ENCODE measurements at places on chromosomes 12 and 14.

- DNase-seq = no peak
These were observed 50.5 kb downstream of the HSPB8 start for GRCh38 chr12:119229205-119229604.

- no peak for DNase-seq
These were observed 49.5 kb upstream of the PIWIL1 start for GRCh38 chr12:130288206-130288605.

DNA sequence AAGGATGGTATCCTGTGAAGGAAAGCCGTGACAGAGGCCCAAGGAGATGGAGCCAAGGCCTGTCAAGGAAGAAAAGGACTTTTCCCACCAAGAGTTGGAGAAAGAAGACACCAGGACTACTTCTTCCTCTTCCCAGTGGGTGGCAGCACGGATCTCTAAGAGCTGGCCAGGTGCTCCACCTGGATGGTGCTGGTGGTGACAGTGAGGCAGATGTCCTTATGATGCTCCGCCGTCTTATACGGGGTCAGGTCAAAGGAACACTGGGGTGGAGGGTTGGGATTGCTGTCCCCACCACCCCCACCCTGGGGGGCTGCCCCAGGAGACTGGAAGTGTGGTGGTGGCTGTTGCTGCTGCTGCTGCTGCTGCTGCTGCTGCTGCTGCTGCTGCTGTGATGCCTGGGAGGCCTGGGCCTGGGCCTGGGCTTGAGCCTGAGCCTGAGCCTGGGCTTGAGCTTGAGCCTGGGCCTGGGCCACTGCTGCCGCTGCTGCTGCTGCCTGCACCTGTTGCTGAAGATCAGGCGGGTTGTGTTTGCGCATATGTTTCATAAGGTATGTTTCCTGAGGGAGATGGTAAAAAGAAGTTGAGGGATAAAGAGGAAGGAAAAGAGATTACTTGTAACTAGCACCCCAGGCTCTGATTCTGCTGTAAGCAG is 4.8 kb upstream of the ING4 start:
- DNase-seq = no peak

- DNase-seq = no peak
These were observed 312.5 kb upstream of the PRICKLE1 start for GRCh38 chr12:42902001-42902400.

- DNase-seq = no peak
These were observed 105.0 kb downstream of the PPP2R5E start for GRCh38 chr14:63438065-63438757.

DNA sequence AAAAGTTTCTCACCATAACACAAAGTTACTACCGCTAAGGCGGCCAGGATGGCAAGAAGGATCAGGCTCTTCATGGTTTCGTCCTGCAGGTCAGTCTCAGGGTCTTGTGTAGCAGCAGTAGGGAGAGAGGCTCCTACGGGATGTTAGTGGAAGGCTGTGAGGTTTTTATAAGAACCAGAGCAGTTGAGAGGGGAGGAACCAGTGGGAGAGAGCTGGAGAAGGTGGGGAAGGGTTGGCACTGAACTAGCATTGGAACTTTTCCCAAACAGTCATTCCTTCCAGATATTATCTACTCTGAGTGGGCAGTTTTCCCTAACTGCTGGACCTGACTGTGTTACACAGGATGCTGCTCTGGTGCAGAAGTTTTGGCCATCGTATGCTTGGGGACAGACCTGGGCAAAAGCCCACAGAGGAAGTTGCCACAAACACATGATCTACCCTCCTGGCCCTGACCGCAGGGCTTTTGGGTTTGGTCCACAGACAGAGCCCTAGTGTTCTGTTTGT is at the start of gene MGP:
MGP (minus strand) TSS at position 137 of the 504 bp plus-strand sequence; CDS start at position 74, 63 bp downstream.
- DNase-seq = no peak

DNA sequence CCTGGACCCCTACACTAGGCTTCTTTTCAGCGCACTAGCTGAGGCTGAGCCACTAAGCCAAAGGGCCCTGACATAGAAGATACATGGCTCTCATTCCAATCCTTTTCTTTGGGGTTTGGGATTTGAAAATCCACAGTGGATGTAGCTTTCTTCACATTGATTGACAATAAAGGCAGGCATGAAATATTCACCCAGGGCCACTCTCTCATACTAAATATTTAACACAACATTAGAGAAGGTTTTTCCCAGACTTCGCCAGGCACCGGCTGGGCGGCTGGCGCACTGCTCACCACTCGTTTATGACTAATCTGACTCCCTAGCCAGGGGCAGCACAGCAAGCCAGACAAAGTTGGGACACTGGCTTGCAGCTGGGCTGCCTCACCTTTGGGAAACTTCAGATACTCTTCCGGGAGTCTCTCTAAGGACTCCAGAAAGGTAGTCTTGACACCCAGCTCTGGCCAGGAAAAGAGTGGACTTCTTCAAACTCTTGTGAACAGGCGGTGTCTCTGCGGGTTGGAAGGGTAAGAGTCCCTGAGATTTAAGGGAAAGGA is 699 bp upstream of the HOXC11 start:
- DNase-seq = no peak

DNA sequence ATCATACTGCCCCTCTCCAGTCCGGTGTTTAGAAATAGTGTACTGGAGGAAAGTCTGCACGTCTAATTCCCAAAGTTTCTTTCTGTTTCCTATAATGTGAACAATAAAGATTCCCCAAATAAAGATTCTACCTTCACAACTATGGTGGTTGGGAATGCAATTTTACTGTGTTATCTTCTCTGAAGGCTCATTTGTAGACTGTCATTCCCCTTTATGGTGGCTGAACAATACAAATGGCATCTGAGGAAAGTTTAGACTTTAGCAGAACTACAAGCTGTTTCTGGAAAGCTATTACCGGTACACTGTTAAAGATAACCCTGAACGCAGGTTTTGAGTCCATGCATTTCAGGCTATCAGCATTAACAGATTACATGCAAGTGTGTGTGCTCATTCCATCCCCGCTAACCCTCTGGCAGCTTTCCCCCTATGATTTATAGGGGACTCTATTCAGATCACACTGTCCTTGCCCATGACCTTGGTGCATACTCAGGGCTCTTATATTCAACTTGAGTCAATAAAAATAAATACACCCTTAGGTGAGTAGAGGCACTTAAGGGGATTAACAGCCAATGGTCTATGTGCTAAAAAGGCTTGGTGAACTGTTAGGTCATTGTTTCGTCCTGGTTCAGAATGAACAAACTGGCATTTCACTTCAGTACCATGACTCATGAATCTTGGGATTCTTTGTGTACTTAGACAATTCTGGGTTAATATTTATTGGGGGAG is 60.7 kb upstream of the PYGL start:
- DNase-seq = no peak

DNA sequence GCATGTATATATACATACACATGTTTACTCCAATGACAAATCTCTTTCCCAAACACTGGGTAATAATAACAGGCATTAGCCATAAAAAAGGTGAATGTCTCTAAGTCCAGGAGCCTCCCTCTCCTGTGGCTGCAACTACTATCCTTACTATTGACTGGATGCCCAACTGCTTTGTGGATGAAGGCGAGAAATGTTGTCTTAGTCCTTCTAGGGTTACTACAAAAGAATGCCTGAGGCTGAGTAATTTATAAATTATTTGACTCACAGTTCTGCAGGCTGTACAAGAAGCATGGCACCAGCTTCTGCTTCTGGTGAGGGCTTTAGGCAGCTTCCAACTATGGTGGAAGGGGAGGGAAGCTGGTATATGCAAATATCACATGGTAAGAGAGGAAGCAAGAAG is 366.0 kb upstream of the DDHD1 start:
- DNase-seq = no peak

- DNase-seq = no peak
These were observed 15.5 kb downstream of the SLC35E3 start for GRCh38 chr12:68761442-68761812.

- no peak for DNase-seq
These were observed 151.3 kb upstream of the FSCB start for GRCh38 chr14:44658389-44658696.

DNA sequence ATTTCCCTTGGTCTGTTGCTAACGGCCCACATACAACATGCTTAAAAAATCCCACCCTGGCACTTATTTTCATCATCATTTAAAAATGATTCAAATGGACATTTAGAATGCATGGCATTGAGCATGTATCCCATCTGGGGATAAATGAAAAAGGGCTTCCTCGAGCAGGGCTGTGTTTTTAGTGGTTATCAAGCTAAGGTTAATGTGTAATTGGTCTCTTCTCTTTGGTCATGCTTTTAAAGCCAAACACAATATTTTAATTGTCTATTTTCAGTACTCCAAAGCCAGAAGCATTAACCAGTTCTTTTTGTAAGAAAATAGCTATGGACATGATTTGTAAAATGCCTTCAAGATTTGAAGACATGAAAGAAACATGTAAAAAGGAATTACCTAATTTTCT is 1.9 kb upstream of the TRHDE start:
- DNase-seq = no peak

- DNase-seq = no peak
These were observed 124.1 kb downstream of the PAPOLA start for GRCh38 chr14:96626121-96626768.

DNA sequence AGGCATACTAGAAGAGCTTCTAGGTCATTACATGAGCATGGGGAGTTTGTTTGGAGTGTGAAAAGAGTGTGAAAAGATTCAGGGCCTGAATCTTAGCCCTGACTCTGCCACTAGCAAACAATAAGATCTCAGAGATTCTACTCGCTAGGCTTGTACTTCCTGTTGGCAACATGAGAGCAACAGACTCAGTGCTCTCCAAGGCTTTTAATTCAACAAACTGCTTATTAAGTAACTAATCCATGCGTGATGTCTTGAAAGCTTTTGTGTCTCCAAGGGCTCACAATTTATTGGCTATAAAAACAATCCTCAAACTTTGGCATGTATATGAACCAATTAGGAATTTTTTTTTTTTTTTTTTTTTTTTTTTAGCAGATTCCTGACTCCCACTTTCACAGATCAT is 105.1 kb downstream of the STXBP6 start:
- DNase-seq = no peak

- DNase-seq = peak; percentile 77
These were observed 60.6 kb downstream of the SLC25A47 start for GRCh38 chr14:100383727-100384158.

- no peak for DNase-seq
These were observed 8.9 kb downstream of the COX14 start for GRCh38 chr12:50120953-50121352.

DNA sequence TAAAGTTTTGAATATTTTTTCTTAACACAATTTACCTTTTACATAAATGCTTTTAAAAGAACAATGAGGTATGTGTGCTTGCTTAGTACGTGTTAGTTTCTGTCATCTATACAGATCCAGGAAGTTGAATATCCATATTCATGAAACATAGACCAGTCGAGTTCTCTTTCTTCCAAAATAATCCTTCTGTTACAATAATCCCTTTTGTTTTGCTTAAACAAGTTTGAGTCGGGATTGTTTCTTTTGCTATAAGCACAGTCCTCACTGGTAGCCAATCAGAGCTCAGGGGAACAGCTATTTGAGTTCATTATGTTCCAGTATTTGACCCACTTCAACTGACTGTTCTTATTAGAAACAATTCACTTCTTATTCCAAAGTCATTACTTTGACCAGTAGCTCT is 214.7 kb upstream of the FLRT2 start:
- DNase-seq = no peak

DNA sequence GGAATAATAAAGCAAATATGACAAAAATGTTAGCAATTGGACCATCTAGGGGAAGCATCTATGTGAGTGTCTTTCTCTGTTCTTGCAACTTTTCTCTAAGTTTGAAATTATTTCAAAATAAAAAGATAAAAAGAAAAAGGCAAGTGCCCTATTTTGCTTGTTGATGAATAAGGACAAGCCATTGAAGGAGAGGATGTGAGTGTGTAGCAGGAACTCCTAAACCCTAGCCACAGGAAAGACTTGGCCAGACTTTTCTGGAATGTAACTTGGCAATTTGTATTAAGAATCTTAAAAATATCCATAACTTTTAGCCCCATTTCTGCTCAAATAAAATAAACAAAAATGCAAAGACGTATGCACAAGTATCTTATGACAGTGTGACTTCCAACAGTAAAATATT is 279.4 kb downstream of the CACNA1C start:
- DNase-seq = no peak

DNA sequence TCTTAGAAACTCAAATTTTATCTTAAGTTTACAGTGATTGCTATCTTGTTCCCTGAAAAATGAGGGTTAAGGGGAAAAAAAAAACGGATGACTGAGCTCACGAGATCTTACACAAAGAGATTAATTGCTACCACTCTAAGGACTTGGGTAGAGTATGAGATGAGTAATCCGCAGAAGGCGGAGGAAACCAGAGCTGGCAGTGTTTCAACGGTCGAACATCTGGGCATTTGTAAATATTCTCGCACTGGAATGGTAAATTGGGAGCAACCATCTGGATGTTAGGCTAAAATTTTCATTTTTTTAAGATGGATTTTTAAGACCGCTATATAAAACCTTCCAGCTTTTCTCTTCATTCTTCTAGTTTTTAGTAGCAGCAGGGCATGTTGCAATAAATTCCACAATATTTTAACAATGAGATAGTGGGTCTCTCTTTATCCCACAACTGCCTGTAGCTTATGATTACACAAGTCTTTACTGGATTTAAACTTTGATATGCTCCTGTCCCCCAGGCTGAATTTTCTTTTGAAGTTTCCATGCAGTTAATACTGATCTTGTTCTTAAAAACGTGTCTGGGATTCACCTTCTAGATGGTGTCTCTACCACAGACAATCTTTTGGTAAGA is 1324.1 kb downstream of the AACS start:
- no peak for DNase-seq

DNA sequence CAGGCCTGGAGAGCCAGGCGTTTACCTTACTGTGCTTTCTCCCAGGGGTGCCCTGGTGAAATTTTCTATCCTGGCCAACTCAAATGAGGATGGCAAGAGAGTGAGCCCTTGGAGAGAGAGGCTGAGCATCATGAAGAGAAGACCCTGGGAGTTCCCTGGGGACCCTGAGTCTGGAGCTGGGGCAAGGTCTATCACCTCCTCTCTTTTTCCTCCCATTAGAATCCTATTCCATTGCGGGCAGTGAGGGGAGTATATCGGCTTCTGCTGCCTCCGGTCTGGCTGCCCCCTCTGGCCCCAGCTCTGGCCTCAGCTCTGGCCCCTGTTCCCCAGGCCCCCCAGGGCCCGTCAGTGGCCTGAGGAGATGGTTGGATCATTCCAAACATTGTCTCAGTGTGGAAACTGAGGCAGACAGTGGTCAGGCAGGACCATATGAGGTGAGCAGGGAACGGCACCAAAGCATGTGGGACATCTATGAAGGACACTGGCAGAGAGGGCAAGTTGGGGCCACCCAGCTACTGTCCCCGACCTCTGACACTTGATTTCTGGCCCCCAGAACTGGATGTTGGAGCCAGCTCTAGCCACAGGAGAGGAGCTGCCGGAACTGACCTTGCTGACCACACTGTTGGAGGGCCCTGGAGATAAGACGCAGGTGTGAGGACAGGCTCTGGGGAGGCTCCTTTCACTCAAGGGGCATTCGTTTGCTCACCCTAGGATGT is 1.6 kb downstream of the ARHGEF25 start:
- no peak for DNase-seq

- DNase-seq = no peak
These were observed 19.5 kb downstream of the TMED10 start for GRCh38 chr14:75156901-75157300.

- DNase-seq = no peak
These were observed 489.3 kb downstream of the GALC start for GRCh38 chr14:87503711-87504110.
